ENCODE measurements at places on chromosomes 2 and 18.

DNA sequence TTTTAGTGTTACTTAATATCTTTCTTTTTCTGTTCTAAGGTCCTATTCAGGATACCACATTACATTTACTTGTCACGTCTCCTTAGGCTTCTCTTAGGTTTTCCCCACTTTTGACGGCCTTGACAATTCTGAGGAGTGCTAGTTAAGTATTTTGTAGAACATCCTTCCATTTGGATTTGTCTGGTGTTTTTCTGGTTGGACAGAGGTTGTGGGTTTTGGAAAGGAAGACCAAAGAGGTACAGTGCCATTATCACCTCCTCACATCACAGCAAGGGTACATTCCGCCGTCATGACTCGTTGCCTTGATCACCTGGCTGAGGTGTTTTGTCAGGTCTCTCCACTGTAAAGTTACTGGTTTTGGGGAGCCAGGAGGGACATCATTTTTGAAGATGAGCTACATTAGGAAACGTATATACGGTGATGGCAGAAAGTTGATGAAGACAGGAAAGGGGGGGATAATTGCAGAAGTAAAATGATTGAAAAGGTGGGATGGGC, 88.4 kb upstream of the TMEM247 start:
- DNase-seq, result no peak

GRCh38 chr2:147275943-147276342, 568.9 kb upstream of the ACVR2A start:
- DNase-seq, result no peak

DNA sequence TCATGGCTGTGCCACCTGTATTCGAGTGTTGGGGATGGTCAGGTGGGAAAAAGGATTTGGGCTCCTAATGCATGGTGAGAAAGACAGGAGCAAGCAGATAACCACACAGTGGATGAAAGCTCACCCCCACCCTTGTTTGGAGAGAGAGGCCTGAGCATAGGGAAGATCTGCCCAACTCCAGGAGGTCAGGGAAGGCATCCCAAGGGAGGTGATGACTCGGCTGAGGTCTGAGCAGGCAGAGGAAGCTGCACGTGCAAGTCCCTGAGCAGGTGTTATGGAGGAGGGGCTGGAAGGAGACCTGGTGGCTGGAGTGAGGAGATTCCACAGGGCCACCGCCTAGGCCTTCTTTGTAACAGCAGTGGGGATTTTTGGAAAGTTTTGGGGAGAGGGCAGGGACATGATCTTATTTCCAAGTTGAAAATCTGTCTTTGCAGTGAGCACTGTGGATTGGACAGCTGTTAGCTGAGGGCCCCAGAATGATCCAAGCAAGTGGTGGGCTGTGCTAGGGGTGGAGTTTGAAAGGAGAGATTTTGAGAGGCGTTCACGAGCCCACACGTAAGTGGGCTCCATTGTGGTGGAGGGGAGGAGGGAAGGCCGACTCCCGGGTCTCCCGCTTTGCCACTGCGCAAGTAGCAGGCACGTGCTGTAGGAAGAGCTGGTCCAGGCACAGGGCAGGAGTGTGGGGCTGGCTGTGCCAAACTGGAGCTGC, 228.5 kb downstream of the GLI2 start:
- no peak for DNase-seq

DNA sequence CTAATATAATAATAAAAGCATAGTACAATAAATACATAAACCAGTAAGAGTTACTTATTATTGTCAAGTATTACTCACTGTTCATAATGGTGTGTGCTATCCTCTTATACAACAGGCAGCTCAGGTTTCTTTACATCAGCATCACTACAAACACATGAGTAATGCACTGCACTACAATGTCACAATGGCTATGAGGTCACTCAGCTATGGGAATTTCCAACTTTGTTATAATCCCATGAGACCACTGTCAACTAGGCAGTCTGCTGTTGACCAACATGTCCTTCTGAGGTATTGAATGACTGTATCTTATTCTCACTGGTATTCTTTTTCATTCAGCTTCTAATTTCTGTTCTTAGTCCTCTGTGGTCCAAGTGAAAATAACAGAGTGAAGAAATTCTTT, 250.4 kb upstream of the DSEL start:
- DNase-seq, result no peak

DNA sequence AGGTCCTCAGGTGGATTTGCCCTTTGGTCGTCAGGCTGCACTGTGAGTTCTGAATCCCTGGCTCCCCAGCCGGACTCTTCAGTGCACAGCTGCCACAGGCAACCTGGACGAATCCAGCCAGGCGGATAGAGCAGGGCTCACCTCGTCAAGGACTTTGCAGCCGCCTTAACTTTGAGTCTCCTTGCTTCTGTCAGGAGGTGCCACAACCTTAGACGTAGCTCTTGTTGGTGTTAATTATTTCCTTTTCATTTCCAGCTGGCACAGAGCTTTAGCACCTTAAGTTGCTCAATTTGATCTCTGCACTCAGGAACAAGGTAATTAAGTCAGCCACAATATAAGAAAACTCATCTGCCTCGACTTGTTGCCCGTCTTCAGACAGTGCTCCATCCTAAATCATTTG, 17.7 kb downstream of the SMIM21 start:
- DNase-seq, result no peak

DNA sequence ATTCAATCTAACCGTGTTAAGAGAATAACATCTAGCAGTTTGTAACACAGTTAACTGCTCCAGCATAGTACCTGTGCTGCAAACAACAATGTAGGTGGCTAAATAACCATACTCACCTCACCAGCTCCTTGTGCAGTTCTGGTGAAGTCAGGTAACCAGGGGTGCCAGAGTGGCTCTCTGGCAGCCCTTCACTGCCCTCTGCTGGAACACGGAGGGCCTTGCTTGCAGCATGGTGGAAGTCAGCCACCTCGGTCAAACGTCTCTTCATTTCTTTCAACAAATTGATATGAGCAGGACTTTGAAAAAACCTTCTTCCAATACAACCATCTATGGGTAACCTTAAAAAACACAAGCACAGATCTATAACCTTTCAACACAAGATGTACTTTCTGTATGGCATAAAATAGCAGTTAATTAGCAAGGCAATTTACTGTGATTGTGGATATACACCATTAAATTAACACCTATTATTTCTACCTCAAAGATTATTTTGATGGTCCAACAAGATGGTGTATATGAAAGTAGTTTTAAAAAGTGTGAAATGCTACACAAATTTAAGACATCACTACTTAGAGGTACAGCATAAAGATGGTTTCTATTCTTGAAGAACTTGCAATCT, 56.6 kb downstream of the EPG5 start:
- no peak for DNase-seq

DNA sequence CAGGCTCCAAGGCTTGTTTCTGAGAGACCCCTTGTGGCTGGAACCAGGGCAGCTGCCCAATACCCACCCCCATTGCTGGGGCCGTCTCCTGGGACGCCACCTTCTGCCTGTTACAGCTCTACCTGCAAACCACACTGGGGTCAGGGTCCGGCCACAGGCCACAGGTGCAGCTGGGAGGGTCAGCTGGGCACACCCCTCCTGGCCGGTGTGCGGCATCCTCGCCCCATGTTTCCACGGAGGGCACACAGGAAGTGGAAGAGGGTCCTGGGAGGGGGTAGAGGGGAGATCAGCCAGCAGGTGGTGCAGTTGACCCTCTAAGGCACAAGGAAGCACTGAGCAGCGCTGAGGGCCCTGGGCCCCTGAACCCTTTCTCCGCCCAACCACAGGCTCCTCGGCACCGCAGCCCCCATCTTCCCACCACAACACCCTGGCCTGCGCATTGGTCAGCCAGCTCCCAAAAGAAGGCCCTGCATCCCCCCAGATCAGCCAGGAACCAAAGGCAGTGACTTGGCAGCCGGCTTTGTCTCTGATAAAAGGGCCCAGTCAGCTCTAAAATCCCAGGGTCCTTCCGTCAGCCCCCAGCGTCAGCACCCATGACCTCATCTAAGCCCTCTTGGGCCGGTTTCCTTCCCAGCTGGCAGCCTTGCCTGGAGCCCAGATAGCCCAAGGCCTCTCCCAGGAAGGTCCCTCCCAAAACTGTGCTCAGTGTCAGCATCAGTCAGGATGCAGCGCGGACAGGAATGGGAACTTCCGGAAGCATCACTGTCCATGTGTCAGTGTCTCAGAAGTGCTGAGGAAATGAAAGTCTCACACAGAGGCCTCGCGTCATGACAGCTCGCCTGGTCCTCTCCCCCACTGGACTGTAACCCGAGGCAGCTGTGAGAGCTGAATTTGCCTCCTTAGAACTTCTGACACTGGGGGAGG, 1.7 kb downstream of the ERFE start:
- no peak for DNase-seq

DNA sequence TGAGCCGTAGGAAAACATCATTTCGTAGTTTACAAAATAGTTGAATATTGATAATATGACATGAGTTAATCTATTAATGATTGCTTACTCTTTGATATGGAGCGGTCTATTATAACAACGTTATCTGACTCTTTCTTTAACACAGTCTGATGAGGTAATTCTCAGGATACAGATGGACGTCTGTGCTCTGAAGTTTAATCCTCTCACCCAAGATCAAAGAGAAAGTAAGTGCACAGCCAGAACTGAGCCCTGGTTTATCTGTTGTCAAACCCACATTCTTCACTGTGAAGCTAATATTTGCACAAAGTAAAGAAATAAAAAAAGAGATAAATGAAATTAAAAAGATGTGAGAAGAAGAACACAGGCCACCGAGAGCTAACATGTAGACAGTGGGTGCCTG, 190.9 kb upstream of the COPS8 start:
- DNase-seq, result no peak

GRCh38 chr18:13725566-13726231, 659 bp downstream of the FAM210A start:
- DNase-seq, result no peak

GRCh38 chr2:240871071-240871958, 2.7 kb downstream of the AGXT start:
- no peak for DNase-seq

- DNase-seq, result no peak
These were observed 627 bp upstream of the CRACDL start for GRCh38 chr2:98936353-98937351.

- DNase-seq, result no peak
These were observed 455.3 kb downstream of the MEIS1 start for GRCh38 chr2:66890166-66890742.

- DNase-seq, result no peak
These were observed 72.8 kb upstream of the WIPF1 start for GRCh38 chr2:174670446-174670845.

DNA sequence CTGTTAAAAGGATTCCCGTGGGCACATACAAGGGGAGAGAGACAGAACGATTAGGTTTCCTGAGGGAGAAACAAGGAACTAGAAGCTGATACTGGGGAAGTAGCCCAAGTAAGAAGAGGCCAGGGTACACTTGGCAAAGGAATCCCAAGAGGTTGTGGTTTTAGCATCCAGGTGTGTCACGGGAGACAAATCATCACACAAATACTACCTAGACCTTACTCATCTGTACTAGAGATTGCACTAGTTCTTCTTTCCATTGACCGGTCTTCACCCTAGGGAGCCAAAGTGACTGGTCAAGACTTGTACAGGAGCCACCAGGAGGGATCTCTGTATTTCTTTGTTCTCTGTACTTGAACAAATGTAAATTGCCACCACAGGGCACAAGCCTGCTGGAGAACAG, 14.2 kb upstream of the NR4A2 start:
- no peak for DNase-seq

DNA sequence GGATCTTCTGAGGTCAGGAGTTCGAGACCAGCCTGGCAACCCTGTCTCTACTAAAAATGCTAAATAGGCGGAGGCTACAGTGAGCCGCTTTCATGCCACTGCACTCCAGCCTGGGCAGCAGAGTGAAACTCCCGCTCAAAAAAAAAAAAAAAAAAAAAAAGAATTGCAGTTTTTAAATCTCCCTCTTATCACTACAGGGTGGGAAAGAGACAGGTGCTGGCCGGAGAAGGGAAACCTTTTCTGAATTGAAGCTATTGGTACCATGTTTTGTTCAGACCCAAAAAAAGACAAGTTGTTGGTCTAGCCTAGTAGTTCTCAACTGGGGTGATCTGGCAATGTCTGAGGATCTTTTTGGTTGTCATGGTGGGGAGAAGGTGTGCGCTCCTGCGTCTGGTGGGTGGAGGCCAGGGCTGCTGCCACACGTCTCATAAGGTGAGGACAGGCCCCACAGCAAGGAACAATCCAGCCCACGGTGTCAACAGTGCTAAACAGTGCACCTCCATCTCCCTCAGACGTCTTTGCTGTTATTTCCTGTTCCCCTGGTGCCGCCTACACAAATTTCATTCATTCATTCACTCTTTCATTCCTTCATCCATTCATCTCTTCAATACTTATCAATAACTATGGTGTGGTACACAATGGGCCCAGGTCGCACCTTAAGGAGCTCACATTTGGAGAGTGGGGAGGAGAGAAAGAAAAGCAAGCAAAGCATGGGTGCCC, 28.8 kb upstream of the ODC1 start:
- DNase-seq, result no peak

- no peak for DNase-seq
These were observed 151.3 kb upstream of the SOX11 start for GRCh38 chr2:5540856-5541255.

DNA sequence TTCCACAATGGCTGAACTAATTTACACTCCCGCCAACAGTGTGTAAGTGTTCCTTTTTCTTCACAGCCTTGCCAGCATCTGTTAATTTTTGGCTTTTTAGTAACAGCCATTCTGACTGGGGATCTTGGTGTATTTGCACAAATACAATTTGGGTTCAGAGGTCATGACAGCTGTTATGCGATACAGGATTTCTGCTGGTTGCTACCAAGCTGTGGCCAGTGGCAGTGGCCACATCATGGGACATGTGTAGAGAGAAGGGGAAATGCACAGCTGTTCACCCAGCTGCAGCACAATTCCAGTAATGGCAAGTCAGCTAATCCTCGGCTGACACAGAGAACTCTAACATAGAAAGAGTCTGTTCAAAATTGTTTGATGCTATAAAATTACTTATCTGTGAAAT, 21.0 kb upstream of the SELENOI start:
- no peak for DNase-seq

GRCh38 chr2:40401896-40402295, 50.0 kb downstream of the SLC8A1 start:
- DNase-seq, result no peak

- DNase-seq, result no peak
These were observed 67.3 kb downstream of the NDUFA10 start for GRCh38 chr2:239957681-239958472.

DNA sequence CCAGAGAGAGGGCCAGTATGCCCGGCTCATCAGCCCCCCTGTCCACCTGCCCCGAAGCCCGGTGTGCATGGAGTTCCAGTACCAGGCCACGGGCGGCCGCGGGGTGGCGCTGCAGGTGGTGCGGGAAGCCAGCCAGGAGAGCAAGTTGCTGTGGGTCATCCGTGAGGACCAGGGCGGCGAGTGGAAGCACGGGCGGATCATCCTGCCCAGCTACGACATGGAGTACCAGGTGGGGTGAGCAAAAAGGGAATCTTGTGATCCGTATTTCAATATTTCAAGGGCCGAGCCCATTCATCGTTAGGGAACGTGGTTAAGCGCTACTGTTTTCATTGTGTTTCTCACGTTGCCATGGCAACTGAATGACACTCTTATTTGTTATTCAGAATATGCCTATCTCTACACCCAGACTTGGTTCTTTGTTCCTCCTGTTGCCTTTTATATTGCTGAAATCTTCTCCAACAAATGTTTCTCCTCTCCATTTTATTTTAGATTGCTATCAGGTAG, 81.5 kb downstream of the NRP2 start:
- DNase-seq, result no peak

Measured in esophagus squamous epithelium (tissue), 5 donors.